Suprapubic skin (tissue), 4 donors: ENCODE measurements at places on chromosomes 12 and 14. TPM values are rescaled to one million over a fixed set of nuclear protein-coding genes. Genes with fewer than 3 reads are reported as not detected.

- DNase-seq = no peak
These were observed 3.0 kb downstream of the SRRM4 start for GRCh38 chr12:118984161-118984943.

- DNase-seq = no peak
These were observed 96.5 kb downstream of the BCAT1 start for GRCh38 chr12:24852420-24852819.

SMCO3 gene
- not detected for total RNA-seq

TAS2R13 gene
- total RNA-seq = 0.38 TPM

DNA sequence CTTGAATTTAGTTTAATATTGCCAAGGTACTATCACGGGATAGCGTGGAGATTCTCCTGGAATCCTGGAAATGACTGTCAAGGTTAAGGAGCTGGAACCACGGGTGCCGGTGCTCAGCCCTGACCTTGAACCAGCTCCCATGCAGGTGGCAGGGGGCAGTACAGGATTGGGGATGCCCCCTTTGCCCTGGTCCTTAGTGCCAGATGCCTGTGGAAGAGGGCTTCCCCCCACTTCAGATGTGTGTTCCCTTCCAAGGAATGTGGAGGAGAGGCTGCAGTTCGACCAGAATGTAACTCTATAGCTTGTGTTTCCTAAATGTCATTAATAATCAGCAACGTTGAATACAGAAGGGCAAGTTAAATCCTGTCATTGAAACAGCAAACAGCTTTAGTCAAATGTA lies 258.9 kb downstream of the VRK1 start:
- DNase-seq = no peak

TNFAIP2 gene
- 23.3 TPM for total RNA-seq

- no peak for DNase-seq
These were observed 15.9 kb upstream of the ATP6V0A2 start for GRCh38 chr12:123696207-123696606.

TTC6 gene
- total RNA-seq = 0.93 TPM

DNA sequence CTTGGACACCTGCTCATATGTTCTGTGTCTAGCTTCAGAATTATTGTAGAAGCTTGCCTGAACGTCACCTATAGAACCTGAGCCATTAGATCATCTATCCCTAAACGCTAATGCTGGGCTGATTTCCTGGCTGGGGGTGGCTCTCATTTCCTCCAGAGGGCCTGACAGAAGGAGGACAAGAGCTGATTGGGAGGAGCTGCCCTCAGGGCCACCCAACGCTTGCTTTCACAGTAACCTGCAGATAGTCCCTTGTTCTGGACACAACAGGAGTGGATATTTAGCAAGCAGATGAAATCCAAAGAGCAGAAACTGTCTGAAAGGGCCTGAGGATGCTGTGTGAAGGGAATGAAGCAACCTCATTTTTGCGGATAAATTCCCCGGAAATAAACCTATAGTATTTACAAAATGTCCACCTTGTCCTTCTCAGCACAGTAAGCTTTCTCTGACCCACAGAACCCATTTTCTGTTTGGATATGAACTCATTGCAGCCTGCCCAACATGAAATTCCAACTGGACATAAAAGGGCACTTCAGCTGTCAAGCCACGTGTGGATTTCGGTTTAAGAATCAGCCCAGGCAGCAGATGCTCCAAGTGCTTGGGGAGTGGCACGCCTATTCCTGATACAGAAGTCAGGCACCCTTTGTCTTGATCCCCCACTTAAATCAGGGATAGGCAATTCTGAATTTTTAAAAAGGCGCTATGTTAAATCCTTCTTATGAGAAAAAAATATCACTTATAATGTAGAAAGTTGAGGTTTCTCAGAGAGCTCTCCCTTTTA lies 32.8 kb upstream of the TUBA1C start:
- DNase-seq = no peak
